ENCODE measurements at places on chromosomes 3 and 15.

DNA sequence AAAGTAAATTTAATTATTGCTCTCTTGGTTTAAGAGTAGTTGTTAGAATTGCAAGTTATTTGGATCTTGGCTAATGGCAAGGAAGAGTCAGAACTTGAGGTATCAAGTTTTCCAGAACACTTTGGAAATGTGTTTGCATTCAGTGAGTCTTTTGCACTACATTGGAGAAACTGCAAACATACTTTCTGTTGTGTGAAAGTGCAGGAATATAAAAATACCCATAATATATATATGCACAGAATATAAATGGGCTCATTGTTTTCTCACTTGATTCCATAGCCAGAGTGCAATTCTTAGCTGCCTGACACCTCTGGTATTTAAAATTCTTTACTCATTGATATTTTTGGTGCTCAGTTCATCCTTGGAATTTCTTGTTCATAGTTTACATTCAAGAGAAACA is 92.9 kb downstream of the HCN4 start:
- no peak for DNase-seq

DNA sequence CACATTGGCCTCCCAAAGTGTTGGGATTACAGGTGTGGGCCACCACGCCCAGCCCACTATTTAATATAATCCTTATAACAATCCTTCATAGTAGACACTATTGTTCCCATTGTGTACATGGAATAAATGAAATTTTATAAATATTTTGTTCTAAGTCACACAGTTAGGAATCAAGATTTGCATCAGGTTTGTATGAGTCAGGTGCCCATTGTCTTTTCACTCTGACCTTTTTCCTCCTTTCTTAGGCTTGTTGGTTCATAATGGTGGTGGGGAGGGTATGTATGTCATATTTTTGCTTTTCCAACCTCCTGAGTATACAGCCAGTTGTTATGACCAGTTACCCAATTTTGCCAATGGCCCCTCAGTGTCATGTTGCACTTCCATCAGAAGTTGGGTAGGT is 18.0 kb upstream of the SLC30A4 start:
- DNase-seq, result no peak

DNA sequence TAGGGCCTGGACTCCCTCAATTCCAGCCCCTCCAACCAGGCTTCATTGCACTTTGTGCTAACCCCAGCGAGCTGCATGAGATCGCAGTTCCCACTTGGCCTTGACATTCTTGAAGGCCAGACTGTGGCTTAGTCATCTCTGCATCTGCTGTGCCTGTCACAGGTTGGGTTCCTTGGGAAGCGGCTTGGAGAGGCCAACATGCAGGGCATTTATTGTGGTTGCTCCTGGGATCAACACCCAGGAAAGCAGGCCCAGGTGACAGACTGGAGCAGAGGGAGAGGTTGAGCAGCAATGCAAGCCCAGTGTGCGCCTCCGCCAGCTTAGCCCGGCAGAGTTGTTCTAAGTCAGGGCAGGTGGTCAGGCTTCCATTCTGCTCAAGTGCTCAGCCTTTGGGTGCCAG is 10.5 kb downstream of the ABCF3 start:
- DNase-seq, result no peak

GRCh38 chr15:25426896-25427610 is 11.8 kb downstream of the UBE3A start:
- DNase-seq, result no peak

DNA sequence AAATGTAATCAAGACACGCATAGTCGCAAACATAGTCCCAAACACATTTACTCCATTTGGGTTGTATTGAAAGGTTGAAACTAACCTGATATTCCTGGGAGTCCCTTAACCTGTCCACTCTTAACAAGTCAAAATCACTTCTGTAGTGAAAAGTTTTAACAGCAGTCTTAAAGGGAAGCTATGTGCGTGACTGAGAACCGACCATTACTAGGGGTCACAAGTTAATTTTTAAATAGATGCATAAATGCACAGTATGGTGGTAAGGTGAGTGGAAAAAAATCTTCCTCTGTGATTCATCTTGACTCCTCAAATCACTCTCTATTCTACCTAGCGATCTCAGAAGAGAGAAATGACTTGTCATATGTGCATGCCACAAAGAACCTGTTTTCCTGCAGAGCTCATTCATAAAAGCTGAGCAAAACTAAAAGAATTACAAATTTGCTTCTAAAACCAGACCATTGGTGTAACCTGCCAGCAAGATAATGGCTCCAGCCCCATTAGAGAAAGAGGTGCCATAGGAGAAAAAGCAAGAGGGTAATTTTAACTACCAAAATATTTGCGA is 4.8 kb downstream of the GPR15 start:
- DNase-seq, result no peak

GRCh38 chr3:32106929-32107362 is 526 bp downstream of the GPD1L start:
- peak; percentile 38 for DNase-seq

- no peak for DNase-seq
Observed at GRCh38 chr15:99125061-99125891, 20.4 kb downstream of the SYNM start.

DNA sequence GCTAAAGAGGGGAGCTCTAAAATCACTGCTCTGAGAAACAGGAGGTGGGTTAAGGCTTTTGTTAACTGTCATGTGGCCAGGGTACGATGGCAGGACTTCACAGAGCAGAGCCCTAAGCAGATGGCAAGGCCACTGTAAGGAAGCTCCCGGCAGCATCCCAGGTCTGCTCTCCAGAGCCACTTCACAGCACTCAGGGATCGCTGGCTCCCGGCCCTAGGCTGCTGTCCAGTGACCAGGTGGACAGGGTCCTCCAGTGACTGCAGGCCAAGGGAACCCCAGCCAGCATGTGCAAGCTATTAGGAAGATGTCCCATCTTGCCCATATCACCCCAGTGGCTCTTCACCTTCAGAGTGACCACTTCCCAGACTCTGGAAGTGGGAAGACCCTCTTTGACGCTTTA is 10.4 kb downstream of the TMEM41A start:
- no peak for DNase-seq

DNA sequence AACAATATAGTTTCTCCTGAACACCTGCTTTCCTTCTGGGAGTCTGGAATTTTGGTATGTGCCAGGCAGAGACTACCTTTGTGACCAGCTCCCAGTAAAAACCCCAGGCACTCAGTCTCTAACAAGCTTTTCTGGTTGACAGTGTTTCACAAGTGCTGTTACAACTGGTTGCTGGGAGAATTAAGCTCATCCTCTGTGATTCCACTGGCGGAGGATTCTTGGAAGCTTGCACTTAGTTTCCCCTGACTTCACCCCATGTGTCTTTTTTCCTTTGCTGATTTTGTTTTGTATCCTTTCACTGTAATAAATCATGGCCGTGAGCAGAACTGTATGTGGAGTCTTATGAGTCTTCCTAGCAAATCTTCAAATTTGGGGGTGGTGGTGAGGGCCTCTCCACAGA is 5.7 kb upstream of the TAGLN3 start:
- no peak for DNase-seq

DNA sequence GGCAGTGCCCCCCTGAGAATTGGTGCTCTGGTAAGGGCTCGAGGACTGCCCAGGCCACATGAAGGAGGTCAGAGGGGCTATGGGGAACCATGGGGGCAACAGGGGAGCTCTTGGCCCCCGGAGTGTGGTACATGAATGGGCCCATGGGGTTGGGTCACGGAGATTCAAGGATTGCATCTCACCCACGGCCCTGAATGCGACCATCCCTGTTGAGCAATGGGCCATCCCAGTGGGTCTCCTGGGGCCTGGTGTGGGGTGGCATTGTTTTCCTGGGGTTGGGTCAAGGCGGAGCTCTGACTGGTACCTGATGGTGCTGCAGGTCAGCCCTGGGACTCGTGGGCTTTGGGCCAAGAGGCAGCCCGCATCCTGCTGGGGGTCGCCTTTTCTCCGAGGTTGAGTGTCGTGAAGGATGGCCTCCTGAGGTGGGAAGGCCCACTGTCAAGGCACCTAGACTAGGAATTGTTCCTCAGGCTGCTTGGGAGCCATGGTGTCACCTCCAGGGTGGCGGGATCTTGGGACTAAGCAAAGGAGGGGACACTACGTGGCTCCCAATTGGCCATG is 198.3 kb downstream of the UBE3A start:
- DNase-seq, result no peak

DNA sequence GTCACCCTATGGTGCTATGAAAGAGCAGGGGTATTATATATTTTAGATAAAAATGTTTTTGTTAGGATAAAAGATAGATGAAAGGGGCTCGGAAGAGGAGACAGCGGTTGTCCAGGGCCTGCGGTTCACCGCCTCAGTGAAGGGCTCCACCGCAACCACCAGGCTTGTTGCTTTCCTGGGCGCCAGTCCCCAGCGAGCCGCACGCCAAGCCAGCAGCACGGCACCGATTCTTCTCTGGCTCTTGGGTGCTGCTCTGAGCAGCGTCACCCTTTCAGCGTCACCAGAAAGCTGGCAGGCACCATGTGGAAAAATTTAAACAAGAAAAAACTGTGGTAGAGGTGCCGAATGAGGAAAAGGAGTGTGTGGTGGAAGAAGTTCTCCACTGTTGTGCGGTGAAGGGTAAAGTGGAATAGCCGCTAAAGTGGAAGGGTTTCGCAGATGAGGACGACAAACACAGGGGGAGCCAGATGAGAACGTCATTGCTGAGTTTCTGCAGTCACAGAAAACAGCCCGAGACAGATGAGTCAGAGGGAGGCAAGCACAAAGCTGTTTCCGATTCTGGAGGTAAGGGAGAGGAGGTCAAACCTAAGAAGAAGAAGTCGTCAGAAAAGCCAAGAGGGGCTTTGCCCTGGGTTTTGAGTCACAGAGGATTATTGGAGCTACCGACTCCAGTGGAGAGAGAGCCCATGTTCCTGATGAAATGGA is 569.2 kb downstream of the ZBBX start:
- no peak for DNase-seq

GRCh38 chr15:85412066-85412465 is 31.7 kb downstream of the AKAP13 start:
- DNase-seq, result no peak

DNA sequence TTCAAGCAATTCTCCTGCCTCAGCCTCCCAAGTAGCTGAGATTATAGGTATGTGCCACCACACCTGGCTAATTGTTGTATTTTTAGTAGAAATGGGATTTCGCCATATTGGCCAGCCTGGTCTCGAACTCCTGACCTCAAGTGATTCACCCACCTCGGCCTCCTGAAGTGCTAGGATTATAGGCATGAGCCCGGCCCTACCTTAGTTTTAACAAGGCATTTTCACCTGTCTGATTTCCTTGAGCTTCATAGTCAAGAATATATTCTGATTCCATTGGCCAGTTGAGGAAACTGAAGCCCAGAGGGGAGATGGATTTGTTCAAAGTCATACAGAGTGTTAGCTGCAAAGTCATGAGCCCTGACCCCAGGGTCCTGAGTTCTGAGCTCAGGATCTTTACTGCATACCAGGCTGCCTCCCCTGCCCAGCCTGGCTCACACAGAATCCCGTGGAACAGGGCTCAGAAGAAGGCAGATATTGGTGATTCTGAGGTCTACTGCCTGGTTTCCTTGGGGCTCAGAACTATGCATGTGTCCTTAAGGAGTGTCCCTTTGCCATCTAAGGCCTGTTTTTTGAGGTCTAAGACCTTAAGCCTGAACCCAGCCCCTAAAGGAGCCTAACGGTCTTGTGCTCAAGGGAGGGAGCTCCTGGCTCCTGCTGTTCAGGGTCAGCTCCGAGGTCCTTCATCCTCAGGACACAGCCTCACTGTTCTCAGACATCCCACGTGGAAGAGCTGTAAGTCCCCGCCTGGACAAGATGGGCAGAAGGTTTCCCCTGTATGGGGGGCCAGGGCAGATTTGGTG is 134.4 kb downstream of the SMAD6 start:
- DNase-seq, result no peak

- no peak for DNase-seq
Observed at GRCh38 chr3:187900993-187901755, 155.9 kb upstream of the BCL6 start.

DNA sequence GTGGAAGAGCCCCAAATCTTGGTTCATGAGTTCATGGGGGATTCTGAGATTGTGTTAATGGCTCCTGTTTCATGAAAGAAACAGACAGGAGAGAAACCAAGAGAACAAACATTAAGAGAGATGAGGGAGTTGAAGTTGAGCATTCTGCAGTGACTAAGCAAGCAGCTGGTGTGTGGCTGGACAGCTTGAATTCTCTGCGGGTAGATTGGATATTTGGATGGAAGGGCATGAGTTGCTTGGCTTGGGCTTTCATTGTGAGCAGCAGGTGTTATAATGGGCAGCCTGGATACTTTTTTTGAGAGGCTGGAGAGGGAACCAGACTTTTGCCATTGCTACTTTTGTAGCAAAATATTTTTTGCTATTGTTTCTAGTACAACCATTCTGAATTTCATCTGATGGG is 346.8 kb upstream of the SATB1 start:
- no peak for DNase-seq

DNA sequence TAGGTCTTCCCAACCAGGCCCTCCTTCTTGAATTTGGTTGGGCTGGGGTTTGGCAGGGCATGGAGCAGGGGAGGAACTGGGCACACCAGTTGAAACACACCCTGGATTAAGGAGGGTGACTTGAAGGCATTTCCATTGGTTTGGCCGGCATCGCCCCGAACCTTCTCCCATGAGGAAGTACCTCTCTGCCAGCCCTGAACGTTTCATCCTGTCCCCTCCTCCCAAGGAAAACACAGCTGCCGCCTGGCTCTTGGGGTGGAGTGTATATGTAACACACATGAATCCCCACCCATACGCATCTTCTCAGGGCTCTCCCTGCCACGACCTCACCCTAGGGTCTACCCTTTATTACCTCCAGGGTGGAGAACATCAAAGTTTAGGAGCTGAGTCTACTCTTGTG is 14.6 kb downstream of the UBAP1L start:
- peak; percentile 60 for DNase-seq
